Cardiac septum (tissue), 1 donor: ENCODE measurements at places on chromosomes 2 and 18.

GRCh38 chr2:46502291-46502885, 23.0 kb downstream of the TMEM247 start:
- no peak for DNase-seq

- DNase-seq: no peak
Measured at GRCh38 chr2:205752296-205752820, 70.1 kb downstream of the NRP2 start.

- peak; percentile 73 for DNase-seq
Measured at GRCh38 chr2:15731213-15731888, 139.7 kb downstream of the DDX1 start.

GRCh38 chr2:220708366-220708765, 863.7 kb downstream of the EPHA4 start:
- DNase-seq: no peak

DNA sequence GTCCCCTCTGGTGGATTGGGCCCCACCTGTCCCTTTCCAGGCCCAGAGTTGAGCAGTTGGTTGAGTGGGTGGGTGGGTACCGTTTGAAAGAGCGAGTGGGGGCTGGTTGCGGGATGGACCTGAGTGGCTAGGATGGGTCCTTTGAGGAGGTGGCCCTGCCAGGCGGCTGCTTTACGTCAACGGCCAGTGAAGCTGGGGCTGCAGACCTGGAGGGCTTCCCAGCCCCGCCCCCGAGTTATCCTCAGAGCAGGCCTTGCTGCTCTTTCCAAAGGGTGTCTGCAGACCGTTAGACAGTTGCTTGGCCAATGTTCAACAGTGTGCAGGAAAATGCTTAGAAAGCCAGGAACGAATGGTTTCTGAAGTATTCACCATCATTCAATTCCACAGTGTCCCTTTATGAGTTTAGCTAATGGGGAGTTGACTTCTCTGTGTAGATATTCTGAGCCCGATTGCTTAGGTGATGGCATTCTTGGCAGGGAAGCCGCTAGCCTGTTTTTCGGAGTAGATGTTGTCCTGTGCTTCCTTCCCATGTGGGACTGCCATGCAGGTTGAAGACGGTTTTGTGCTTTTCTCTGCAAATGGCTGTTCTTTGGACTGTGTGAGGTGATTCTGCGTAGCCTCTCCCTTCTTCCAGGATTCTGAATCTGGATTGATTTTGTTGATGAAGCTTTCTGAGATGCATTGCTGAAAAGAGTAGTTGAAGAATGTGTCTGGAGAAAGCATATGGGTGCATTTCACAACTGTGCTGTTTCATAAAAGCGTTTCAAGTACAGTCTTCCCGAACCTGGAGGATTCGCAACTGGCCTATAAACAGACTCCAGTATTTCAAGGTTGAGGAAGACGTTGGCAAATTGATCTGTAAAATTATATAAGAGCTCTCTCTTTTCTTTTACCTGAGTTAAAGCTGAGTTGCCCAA, 45.8 kb downstream of the LDLRAD4 start:
- peak; percentile 84 for DNase-seq

DNA sequence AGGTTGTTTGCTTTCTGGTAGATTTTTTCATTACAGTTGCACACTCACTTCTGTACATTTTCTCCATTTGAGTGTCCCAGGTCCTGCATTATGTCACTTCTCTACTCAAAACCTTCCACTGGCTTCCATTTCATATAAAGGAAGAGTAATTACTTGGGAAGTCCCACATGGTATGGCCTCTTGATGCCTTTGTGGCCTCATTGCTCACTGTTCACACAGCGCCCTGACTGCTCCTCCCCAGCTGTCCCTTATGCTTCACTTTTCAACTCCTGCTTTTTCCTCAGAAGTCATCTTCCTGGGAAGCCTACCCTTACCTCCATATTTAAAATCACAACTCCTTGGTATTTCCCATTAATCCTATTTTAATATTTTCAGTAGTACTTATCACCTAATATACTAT, 24.7 kb downstream of the GULP1 start:
- no peak for DNase-seq

DNA sequence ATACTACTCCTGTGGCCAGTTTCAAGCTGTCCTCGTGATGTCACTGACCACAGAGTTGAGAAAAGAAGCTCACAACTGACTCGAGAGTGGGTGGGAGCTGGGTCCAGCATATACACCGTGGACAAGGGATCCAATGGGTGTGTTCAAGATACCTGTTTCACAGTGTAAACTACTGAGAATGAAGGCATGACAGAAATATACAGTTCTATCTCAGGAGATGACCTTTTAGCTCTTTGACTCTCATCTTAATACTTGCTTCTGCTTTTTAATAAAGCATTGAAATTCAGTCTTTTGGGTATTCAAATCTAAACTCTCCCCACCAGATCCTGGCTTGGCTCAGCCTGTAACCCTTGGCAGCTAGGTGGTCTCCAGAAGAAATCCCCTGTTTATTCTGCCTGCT, 130.1 kb downstream of the MAP2 start:
- DNase-seq: no peak

GRCh38 chr18:26574958-26575864, 26.9 kb upstream of the KCTD1 start:
- DNase-seq: no peak

DNA sequence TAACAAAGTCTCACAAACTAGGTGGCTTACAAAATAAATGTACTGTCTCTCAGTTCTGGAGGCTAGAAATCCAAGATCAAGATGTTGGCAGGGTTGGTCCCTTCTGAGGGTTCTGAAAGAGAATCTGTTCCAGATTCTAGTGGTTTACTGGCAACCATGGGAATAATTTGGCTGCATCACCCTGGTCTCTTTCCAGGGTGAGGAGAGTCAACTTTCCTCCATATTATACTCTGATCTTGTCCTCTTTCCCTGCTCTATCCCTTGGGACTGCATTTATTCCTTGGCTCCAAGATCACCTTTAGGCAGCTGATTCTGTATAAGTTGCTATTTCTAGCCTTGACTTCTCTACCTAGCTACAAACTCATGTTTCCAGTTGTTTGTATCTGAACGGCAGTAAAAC, 35.2 kb downstream of the SLC40A1 start:
- DNase-seq: no peak

- DNase-seq: no peak
Measured at GRCh38 chr2:46339676-46340459, 42.7 kb downstream of the EPAS1 start.

DNA sequence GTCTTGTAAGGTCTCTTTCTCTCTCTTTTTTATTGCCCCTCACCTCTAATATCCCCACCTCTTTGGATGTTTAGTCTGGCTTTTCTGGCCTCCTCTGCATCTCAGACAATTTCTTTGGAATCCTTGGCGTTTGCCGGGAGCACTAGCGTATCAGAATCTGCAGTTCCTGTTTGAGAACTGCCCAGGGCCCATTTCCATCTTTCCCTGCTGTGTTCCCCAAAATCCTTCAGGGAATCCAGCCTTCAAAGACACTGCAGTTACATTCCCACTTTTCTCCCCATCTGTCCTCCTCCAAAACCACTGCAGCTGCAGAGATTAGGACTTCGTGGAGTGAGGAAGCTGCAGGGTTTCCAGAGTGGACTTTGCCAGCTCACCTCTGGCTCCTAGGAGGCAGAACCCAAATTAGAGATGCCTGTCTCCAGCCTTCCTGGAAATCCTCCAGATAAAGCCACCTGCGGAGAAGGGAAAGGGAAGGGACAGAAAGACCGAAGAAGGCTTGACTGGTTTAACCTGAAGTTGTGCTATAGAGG, 2.7 kb downstream of the VSNL1 start:
- no peak for DNase-seq

DNA sequence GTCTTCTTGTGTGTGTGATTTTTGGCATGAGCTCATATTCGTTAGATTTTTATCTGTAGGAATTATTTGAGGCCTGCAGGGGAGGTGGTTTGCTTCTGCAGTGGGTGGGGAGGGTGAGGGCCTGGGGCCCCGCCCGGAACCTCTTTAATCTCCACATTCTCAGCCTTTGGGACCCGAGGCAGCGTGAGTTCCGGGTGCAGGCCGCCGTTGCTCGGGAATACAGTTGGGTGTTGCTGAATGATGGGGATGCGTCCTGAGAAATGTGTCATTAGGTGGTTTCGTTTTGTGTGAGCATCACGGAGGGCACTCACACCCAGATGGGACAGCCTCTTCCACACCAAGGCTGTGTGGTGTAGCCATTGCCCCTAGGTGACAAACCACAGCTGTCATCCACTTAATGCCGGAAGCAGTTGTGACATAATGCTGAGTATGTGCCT, 13.7 kb upstream of the GAL3ST2 start:
- DNase-seq: peak; percentile 62

- DNase-seq: no peak
Measured at GRCh38 chr18:76412010-76412817, 82.8 kb downstream of the ZNF516 start.

GRCh38 chr2:159807183-159808031, 9.4 kb upstream of the CD302 start:
- DNase-seq: no peak

DNA sequence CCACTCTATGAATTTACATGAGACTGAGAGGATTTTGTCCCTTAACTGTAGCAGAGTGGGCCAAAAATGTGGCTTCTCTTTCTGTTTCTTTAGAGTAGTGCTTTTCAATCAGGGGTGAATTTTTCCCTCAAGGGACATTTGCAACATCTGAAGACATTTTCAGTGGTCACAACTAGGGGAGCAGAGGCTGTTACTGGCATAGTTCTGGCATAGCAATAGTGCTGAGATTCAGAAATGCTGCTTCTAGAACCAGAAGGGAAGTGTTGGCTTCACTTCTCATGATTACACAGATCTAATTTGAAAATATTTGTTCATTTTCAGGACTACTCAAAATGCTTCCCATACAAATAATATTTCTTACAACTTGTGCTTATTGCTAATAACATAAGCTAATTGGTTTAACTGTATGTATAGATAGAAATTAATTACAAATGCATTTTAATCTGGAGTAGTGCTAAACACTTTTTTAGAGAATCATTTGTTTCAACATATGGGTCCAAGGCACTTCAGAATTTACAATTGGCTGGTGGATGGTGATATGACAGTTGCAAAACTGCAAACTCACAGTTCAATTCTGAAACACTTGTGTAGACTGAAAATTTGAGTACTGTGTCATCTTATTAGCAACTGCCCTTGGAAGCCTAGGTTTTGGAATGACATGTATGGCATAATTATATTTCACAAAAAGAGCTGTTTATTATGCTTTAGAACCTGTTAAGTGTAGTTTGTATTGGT, 526.7 kb downstream of the THSD7B start:
- no peak for DNase-seq

DNA sequence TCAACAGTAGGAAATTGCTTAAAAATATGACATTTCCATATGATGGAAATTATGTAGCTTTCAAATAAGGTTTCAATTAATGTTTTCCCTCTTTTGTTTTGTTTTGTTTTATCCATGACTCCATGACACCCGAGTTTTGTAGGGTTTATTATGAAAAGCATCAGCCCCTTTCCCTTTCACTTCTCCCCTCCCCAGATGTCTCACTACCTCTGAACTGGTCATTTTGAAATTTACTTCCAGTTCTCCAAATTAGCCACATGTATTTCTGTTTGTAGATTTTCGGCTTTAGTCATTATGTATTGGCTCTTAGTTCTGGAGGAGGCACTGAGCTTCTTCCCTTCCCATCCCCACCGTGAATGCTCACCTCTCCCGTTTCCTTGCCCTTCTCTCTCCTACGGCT, 18.6 kb upstream of the VPS4B start:
- no peak for DNase-seq

GRCh38 chr2:182115258-182115657, 129.6 kb downstream of the PPP1R1C start:
- DNase-seq: no peak

DNA sequence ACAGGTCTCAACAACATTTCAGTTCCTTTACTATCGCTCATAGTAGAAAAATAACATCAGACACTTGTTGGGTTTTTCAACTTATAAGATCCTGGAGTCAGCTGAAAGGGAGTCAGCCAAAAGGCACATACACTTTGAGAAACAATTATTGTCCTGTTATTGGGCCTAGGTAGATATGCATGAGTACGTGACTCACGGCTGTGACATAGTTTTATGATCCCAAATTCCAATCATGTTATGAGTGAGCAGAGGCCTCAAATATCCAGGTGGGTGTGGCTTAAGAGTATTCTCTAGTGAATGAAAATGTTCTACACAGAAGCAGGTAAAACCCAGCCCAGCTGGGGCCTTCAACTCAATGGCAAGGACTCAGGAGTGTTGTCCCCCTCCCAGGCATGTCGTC, 27.2 kb downstream of the SERPINB8 start:
- no peak for DNase-seq
